Fibroblast of skin of left quadriceps (primary cell): ENCODE measurements at places on chromosomes 7 and 10.

DNA sequence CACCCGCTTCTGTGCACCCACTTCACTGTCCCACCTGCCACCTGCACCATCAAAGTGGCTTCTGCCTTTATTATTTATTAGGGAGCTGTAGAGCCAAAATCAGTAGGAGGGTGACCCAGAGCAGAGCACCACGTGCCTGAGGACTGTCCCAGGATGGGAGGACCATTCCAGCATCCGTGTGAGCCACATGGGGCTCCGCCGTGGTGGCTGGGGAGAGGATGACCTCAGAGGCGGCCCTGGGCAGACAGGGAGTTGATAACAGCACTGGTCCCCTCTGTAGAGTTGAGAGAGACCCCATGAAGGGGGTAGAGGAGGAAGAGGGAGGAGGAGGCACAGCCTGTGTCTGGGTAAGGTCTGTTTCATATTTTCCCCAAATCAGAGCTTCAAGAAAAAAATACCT is 8.7 kb upstream of the DPYSL4 start:
- no peak for DNase-seq

DNA sequence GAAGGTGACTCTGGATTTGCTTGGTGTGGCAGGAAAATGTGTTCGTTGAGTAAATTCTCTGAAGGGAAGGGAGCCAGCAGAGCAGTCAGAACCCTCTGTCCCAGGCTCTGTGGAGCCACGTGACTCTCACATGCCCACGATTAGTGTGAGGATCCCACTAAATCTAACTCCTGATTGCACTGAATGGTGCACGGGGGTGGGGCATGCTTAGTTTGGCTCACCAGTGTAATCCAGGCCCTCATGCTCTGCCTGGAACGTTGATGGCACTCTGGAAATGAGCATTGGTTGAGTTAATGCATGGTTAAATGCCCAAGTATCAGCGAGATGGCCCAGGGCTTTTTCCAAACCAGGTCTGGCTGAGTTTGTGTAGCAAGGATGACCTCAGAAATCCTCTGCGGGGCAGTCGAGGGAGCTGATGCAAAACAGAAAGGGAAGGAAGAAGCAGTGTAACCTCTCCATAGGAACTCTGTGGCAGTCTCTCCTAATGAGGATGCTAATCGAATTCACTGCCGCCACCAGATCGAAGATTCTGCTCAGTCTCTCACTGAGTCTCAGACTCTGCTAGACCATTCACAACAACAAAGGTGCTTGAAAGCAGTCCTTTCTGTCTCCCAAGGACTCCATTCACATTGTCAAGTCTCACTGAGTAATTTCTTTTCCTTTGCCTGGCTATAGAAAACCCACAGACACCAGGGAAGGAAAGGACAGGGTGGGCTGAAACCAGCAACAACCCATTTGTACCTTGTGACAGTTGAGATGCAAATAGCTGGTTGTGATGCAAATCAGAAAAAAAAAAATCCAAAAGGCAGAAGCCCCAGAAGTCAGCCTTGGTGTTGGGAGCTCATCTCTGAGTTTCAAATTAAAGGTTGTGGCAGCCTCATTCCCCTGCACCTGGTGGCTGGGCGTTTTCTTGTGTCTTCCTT is 98.1 kb downstream of the C10orf105 start:
- DNase-seq = no peak

DNA sequence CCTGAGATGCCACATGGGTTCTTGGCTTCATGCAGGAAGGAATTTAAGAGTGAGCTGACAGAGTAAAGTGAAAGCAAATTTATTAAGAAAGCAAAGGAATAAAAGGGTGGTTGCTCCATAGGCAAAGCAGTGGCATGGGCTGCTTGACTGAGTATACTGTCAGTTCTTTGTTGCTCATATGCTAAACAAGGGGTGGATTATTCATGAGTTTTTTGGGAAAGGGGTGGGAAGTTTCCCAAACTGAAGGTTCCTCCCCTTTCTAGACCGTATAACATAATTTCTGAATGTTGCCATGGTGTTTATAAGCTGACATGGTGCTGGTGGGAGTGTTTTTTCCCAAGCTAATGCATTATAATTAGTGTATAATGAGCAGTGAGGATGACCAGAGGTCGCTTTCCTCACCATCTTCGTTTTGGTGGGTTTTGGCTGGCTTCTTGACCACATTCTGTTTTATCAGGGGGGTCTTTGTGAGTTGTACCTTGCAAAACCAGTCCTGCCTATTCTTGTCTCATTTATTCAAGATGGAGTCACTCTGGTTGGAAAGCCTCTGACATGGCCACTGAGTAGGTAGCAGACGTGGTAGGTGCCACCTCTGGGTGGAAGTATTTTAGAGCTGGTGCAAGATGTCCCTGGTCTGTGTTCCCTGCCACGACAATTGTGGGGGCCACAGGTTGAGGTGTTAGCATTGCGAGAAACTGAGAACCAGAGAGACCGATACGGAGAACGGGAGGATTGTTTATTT is 107.5 kb upstream of the SDK1 start:
- DNase-seq = no peak

DNA sequence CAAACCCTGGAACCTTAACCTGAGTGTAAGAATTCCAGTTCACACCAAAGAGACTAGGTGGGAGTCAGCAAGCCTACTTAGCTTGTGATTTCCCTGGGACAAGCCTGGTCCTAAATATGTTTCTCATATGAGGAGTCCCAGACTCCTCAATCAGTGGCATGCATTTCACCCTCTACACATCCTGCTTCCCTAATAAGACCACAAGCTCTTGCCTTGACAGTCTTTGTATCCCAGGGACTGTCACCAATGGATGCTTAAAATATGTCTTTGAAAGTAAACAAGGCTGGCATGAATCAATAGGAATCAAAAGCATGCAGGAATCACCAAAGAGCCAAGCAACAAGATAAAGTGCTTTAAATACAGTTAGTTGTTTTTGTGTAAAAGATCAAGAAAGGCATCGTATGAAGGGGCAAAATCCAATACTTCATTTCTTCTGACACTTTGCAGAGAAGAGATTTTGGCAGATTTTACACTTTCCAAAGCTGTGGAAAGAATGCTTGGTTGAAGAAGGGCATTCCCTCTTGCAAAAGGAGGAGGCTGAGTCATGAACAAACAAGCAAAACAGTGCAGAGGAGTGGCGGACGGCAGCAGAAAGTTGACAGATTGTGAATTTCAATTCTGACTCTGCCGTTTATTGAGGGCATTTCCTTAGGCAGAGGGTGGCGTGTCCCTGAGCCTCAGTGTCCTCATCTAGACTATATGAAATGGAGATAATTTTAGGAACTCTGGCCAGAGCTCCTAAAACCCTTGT is 8.5 kb upstream of the NFE2L3 start:
- DNase-seq = no peak

GRCh38 chr7:99499371-99499720 is 735 bp downstream of the ZNF394 start:
- DNase-seq = no peak

DNA sequence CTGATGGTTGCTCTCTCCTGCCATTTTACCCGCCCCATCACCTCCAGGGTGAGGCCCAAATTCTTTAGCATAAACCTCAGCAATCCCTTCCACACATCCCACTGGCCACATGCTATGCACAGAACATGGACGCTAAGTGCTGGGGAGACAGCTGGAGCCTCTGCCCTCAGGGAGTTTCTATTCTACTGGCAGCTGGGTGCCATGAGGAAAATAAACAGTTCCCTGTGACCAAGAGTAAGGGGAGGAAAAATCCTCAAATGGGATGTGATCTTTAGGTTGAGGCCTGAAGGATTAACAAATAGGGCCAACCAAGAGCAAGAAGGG is 1.2 kb downstream of the PARP12 start:
- DNase-seq = no peak
